Brain (organoid and tissue), 16 donors: ENCODE measurements at places on chromosomes 5 and 9.

DNA sequence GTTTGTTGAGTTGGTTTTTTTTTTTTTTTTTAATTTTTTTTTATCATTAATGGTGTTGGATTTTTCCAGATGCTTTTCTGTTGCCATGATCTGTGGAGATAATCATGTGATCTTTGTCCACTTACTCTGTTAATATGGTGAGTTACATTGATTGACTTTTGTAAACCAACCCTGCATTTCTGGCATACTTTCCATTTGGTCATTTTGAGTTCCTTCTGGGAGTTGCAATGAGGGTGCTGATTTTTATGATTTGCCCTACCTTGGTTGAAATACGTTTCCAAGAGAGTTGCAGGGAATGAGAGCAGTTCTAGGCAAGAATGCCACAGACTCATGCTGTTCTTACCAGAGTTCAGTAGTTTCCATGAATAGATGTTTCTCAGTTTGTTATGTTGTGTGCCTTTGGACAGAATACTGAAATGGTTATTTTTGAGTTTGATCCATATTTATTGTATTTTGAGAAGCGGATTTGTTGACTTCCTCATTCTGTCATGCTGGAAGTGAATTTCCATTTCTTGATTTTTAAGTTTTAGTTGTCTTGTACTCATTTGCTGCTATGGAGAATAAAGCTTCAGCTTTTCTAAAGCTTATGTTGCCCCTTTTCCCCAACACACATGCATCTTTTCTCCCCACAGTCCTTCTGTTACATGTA, 69.0 kb downstream of the SCAMP1 start:
- DNase-seq, result peak; percentile 86

DNA sequence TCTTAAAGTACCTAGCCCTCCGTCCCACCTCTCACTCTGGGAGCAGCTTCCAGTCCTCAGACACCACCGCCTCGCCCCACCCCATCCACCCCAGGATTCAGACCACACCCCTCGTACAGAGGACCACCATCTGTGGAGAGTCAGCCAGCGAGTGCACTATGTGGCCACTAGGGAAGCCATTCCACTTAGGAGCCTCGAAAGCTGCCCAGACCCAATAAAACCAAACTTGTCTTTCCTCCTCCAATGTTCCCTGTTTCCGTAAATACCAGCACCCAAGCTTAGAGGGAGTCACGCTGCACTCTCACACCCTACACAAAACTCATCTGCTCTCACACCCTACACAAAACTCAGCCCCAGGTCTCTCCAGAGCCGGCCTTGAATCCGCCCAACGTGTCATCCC, 1.9 kb downstream of the GCNT4 start:
- DNase-seq, result no peak

- no peak for DNase-seq
Observed at GRCh38 chr9:35162605-35163315, 951 bp downstream of the UNC13B start.

DNA sequence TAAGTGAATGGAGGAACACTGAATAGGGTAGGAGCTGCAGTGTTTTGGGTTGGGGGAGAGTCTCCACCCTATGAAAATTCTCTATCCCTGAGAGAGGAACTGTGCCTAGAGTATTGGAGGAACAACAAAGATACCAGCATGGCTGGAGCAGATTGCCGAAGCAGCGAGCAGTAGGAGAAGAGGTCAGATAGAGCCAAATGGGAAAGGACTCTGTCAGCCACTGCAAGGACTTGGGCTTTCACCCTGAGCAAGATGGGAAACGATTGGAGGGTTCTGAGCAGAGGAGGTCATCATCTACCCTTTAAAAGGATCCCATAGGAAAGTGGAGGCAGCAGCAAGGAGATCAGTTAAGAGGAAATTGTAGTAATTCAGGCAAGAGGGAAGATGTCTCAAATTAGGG, 4.4 kb upstream of the LYSMD3 start:
- no peak for DNase-seq

- peak; percentile 67 for DNase-seq
Observed at GRCh38 chr9:111691672-111692329, 30.4 kb downstream of the GNG10 start.

GRCh38 chr5:96200641-96201040, 232.4 kb downstream of the PCSK1 start:
- no peak for DNase-seq

DNA sequence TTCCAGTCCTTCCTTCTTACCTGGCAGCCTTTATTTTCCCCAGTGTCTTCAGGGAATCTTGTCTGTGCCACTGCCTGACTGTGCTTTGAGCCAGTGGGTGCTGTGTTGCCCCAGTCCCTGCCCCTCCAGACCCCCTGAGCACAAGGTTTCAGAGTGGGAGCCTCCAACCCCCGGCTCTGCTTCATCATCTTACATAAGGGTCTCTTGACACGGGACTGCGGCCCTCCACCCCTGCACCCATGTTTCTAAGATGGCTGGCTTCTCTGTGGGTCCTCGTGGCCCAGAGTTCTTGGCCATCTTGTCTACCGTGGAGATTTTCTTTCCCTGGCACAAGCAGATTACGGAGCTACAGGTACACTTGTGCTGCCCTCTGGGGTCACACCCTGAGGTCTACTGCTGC, 194.1 kb downstream of the CACNA1B start:
- DNase-seq, result no peak

- peak; percentile 15 for DNase-seq
Observed at GRCh38 chr5:92801911-92802310, 779.1 kb downstream of the NR2F1-AS1 start.

GRCh38 chr5:67976891-67977601, 238.5 kb upstream of the PIK3R1 start:
- DNase-seq, result peak; percentile 24

GRCh38 chr9:10130061-10130675, 482.6 kb downstream of the PTPRD start:
- DNase-seq, result no peak

DNA sequence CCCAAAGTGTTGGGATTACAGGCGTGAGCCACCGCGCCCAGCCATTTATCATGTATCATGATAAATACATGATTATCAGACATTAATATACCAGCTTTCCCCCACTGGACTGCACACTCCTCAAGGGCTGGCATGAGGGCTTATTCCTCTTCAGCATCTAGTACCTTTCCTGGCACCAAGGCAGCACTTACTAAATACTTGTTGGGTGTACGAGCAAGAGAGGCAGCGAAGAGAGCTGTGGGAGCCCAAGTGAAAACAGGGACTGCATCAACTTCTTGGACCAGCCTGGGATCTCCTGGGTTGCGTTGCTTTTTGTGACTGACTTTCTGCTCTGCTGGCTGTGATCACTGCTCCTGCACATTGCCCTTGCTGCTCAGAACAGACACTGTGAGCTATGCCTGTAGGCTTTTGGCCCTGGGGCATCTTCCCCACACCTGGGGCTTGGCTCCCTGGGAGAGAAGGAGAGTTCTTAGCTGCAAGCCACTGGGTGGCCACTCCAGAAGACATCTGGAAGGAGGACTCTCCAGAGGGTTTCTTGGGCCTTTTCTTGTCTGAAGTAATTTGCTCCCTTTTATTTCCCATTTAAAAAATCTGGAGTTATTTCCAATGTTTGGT, 224.3 kb downstream of the NR3C1 start:
- DNase-seq, result no peak

DNA sequence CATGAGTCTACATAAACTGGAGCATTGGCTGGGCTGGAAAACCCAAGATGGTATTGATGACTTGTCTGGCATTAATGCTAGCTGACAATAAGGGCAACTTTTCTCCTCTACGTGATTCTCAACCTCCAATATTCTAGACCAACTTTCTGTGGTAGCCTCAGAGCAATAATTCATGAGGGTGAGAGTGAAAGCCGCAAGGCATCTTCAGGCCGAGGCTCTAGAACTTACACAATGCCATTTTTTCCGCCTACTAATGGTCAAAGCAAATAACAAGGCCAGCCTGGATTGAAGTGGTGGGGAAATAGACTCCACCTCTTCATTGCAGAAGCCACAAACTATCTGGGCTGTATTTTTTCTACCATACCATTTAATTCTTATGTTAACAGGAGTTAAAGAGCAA, 267.4 kb downstream of the GABRG2 start:
- DNase-seq, result no peak

DNA sequence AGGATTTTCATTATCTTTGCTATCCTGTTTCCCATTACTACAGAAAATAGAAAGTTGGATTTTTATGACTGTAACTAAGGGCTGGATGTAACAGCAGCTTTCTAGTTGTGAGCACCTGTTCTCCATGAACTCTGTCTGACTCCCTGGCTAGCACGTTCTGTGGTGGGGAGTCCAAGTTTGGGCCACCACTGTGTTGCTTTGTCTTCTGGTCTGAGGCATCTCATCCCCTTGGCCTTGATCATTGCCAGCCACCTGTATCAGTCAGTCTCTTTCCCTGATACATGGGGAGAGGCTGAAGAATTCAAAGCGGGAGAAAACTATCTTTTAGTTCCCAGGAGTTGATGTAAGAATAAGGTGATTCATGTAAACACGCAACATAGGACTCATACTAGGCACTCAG, 33.4 kb downstream of the WDR70 start:
- no peak for DNase-seq

DNA sequence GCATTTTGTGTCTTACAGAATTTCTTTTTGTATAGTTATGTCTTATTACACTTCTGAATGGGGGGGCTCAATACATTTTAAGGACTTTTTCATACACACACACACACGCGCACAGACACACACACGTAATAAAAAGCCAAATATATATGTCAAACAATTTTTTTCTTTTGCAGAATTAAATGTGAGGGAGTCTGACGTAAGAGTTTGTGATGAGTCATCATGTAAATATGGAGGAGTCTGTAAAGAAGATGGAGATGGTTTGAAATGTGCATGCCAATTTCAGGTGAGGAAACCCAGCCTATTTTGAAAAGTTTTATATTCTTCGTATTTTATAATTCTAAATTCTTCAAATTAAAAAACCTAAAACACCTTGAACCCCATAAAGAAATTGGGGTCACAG, 25.6 kb downstream of the TMEFF1 start:
- no peak for DNase-seq

DNA sequence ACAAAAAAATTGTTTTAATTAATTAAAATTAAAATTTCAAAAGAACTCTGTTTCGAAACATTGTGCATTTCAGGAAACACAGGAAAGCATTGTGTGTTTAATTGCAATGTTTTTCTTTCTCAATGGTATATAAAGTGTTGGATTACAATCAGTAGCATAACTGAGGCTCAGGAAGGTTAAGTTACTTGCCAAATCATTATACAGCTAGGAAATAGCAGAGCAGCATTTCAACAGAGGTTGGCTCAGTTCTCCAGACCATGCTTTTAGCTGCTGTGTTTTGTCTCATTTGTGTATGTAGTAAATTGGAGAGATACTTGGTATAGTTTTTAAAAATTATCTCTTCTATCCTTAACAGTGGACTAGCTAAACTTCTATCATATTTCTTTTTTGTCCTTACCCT, 30.0 kb upstream of the CAMLG start:
- no peak for DNase-seq

DNA sequence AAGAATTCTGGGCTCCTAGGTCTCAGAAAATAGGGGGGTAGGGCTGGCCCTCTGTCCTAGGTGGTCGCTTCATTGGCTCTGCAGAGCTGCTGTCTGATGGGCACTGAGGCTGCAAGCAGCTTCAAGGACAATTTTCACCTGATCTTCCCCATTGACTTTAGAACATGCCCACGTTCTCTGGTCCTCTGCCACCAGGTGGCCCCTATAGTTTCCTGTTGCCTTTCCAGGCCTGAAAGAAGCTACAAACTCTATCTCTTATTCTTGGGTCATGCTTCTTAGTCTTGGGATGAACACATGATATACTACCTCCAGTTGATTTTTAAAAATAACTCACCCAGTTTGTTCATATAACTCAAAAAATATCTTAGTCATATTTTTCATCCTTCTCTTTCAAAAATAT, 26.3 kb downstream of the SPZ1 start:
- no peak for DNase-seq

DNA sequence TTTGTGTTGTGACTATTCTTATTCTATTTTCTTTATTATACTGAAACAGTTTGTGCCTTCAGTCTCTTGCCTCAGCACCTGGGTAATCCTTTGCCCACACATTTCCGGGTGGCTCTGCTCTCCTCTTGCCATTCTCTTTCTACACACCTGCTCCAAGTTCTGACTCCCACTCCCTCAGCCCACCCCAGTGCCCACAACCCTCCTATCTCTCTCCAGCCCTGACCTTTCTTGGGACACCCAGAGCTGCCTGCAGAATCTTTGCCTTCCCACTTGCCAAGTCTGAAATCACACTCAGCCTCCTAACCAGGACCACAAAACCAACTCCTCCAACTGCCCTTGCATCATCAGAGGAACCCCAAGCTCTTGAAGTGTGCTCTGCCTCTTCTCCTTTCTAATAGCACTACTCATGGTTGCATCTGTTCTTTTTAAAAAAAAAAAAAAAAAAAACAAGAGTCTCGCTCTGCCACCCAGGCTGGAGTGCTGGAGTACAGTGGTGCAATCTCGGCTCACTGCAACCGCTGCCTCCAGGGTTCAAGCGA, 4.1 kb downstream of the SWI5 start:
- no peak for DNase-seq

DNA sequence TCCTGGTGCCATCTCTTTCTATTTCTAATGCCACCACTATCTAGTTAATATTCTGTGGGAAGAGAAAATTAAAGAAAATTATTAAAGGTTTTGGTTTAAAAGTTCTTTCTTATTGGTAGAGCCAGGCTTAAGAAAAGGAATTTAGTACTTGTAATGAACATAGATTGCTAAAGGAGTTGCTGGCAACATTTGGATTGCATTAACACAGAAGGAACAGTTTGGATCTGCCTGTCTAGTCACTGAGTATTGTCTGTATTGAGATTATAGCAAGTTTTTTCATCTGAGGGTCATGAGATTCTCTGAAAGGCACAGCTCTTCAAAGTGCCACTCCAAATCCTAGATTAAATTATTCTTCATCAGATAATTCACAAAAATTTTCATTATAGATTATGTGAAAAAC, 32.0 kb downstream of the FSD1L start:
- no peak for DNase-seq

- DNase-seq, result peak; percentile 46
Observed at GRCh38 chr9:34636791-34637355, 714 bp downstream of the SIGMAR1 start.

- DNase-seq, result no peak
Observed at GRCh38 chr9:98873951-98874371, 66.5 kb downstream of the GALNT12 start.

DNA sequence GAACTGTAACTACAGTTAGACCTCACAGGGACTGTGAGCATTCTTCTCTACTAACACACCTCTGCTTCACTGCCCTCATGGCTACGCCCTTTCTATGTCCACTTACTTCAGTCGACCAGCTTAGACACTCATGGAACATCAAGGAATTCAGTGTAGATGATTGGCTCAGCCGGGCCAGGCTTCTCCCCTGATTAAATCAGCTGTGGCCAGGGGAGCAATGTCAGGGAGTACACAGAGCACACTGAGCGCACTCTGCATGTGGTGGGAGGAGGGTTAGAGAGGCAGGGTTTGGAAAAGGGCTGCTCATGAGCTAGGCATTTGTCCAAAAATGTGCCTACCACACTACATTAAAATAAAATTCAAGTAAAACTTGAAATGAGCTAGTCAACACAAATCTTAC, 400.5 kb downstream of the ARRDC3 start:
- no peak for DNase-seq

DNA sequence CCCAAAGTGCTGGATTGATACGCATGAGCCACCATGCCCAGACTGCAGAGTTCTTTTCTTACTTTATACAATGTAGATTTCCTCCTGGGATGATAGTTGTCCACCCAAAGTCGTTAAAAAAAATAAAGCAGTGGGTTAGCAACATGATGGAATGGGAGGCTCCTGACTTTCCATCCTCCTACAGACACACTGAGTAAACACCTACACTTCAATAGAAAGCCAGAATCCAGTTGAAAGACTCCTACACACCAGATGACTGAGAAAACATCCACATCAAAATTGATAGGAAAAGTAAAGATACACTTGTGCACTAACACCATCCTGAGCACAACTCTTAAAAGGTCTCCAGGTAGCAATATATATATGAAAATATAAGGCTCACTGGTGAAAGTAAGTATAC, 95.0 kb upstream of the TUT7 start:
- no peak for DNase-seq
